Endothelial cell (in vitro differentiated cells): ENCODE measurements at places on chromosomes 4 and X.

GRCh38 chr4:148311526-148311925, 130.7 kb downstream of the NR3C2 start:
- DNase-seq = no peak

DNA sequence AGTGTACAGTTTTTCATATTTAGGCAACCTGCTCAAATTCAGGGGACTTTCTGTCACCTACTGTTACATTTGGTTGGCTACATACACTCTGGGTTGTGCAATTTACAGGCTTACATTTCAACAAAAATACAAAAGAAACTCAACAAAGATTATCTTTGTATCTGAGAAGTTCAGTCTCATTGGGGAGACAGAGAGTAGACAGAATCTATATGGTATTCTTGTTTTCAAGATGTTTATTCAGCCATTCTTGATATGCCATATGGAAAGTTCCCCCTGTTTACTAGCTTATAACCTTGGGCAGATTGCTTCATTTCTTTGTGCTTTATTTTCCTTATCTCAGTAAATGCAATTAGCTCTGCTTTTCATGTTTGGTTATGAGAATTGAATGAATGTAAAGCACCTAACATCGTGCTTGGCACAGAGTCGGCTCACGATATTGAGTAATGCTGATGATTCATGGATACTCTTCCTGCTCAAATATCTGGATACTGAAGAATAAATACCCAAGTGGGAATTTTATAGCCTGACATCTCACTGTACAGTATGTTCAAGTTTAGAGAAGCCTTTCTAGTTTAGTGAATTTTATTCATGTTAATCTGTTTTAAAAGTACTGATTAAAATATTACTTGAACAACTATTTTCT, 96.5 kb upstream of the PACRGL start:
- DNase-seq = no peak

DNA sequence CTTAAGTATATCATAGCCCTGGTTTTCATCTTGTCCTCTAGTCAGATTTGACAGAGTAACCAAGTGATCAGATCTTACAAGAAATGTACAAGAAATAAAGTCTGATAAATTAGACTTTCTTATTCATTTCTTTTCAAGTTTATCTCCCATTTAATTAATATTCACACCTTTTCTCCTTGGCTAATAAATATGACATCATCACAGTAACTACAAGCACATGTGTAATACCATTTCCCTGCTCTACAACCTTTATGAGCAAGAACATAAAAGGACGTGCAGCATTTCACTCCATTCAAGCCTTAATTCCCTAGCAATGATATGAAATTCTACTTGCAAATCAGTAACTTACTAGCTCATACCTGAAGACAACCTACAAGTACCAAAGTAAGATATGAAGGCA, 88.5 kb downstream of the BRWD3 start:
- no peak for DNase-seq

DNA sequence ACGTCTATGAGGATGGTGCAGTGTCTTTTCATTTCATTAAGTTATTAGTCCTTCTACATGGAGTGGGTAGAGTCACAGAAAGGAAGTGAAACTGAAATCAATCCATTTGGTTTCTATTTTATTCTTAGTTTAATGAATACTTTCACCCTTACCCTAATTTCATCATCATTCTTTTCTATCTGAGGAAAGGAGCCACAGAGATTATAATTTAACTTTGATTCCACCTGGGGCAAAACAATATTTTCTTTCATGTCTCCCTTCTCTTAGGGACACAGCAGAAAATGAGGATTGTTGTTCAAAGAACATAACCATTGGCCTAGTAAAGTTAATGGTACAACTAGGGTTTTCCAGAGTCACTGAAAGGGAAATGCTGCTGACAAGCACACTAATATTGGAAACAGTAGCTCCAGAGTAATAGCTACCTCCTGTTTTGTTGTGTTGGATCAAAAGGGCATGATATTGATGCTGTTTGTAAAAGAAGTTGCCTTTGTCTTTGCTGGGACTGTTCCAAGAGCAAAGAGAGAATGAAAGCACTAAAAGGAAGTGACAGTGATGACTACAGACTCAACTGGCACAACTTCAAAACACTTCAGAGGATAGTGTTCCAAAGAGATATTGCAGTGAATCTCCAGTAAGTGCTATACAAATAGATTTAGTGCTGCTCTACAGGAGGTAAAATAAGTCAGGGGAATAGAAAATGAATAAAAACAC, 247.1 kb upstream of the PITX2 start:
- no peak for DNase-seq

DNA sequence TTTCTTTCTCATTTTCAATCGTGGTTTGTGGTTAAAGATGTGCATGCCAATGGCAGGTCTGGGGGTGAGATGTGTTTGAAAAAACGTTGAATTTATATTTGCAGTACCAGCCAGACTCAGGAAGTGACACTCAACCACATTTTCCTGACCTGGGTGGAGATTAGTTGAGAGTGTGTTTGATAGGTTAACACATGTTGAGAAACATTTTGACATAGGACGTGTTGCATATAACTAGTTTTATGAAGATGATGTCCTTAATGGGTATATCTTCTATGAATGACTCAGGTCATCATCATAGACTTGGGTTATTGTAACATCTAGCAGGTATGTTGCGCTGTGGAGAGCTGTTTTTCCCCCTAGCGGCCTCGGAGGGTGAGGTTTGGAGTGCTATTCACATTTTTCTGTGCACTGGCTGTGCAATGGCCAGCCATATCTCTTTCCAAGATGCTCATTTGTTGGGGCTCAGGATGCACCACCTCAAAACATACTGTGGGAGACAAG, 21.7 kb upstream of the CD38 start:
- no peak for DNase-seq

GRCh38 chr4:139866276-139866962, 200.8 kb downstream of the MGST2 start:
- no peak for DNase-seq

- no peak for DNase-seq
These were observed 76.2 kb upstream of the DDX3X start for GRCh38 chrX:41257801-41258200.
